ENCODE measurements at places on chromosomes 16 and 17.

DNA sequence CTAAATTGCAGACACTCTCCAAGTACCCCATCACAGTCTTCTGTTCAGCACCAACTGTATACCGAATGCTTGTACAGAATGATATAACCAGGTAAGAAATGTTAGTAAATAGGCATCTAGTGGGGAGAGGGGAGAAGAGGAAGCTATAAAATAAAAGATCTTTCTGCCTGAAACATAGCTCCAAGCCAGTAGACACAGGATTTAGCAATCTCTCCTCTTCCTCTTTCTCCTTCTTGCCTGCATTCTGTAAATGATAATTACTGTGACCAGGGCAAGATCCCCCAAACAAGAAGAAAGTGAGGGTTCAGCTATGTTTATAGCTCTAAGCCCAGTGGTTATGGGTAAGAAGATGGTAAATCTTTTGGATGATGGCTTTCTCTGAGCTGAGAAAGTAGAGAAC lies 17.9 kb downstream of the ACSM3 start:
- no peak for DNase-seq

DNA sequence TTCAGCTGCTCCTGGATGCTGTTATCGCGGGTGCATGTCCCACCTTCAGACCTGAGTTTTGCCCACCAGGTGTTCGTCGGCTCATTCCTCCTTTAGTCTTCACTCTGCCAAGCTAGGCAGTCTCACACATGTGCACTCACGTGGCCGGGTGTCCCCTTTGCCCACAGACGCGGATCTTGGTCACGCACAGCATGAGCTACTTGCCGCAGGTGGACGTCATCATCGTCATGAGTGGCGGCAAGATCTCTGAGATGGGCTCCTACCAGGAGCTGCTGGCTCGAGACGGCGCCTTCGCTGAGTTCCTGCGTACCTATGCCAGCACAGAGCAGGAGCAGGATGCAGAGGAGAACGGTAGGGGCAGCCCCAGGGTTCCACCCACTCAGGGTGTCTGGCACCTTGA lies 133.1 kb downstream of the ABCC6 start:
- no peak for DNase-seq

GRCh38 chr17:77318021-77318420 lies 177.3 kb downstream of the SEC14L1 start:
- DNase-seq, result no peak

- DNase-seq, result no peak
Observed at GRCh38 chr16:74718140-74718539, 17.5 kb upstream of the MLKL start.

DNA sequence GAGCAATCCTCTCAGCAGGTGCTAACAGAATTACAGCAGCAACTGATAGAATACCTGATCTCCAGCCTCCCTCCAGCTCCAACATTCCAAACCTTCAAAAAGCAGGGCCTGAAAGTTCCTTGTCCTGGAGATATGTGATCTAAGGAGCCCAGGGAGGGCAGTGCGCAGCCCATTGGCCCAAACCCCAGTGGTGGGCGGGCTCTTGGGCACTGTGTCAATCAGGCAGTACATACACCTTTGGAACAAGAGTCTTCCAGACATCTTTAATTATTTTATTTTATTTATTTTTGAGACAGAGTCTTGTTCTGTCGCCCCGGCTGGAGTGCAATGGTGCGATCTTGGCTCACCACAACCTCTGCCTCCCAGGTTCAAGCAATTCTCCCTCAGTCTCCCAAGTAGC lies 24.2 kb downstream of the SLC12A3 start:
- no peak for DNase-seq

- DNase-seq, result no peak
Observed at GRCh38 chr17:48001197-48001596, 30.3 kb downstream of the CDK5RAP3 start.

GRCh38 chr16:80407265-80407987 lies 133.4 kb upstream of the DYNLRB2 start:
- DNase-seq, result no peak

DNA sequence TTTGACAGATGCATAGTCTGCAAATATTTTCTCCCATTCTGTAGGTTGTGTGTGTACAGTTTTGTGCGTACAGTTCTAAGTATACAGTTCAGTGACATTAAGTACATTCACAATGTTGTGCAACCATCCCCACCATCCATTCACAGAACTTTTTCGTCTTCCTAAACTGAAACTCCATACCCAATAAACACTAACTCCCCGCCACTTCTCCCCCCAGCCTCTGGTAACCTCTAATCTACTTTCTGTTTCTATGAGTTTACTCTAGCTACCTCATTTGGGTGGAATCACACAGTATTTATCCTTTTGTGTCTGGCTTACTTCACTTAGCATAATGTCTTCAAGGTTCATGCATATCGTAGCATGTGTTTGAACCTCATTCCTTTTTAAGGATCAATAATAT lies 14.3 kb downstream of the PIK3R5 start:
- no peak for DNase-seq

- DNase-seq, result no peak
Observed at GRCh38 chr17:74343526-74344284, 17.7 kb downstream of the KIF19 start.

DNA sequence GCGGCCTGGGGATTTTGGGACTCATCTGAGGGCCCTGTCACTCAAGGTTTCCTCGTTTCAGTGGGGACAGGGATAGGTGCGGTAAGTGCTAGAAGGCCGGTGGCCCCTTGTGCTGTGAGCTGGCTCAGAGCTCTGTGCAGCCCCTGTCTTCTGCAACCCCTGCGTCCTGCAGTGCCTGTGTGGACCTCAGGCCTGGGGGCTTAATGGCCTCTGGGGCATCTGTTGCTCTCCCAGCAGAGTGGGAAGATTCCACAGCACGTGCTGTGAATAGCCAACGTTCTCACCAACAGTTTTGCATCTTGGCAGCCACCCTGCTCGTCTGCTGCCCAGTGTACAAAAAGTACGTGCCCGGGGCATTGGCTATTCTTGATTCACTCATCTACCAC lies 4.9 kb downstream of the FOXC2 start:
- DNase-seq, result no peak

DNA sequence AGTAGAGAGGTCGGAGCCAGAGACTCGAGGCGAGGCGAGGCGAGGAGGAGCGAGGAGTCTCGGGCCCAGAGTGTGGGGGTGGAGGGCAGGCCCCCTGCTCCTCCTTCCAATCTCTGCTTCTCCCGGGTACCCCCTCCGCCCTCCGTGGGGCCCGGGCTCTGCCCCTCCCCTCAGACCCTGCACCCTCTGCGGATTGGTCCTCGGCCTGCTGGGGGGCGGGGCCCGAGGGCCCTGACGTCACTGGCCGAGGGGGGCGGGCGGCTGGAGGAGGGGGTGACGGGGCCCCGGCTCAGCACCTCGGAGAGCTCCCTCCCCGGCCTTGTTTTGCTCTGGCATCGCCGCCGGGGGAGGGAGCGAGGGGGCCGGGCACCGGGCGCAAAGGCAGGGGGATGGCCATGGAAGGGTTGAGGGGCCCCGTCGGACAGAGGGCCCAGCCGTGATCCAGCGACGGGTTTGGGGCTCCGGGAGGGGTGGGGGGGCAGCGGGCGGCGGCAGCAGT lies at the start of gene RUNDC3A:
RUNDC3A (plus strand) TSS at position 282 of the 499 bp plus-strand sequence. CDS start 232 bp downstream, outside the sequence.
- peak; percentile 74 for DNase-seq

DNA sequence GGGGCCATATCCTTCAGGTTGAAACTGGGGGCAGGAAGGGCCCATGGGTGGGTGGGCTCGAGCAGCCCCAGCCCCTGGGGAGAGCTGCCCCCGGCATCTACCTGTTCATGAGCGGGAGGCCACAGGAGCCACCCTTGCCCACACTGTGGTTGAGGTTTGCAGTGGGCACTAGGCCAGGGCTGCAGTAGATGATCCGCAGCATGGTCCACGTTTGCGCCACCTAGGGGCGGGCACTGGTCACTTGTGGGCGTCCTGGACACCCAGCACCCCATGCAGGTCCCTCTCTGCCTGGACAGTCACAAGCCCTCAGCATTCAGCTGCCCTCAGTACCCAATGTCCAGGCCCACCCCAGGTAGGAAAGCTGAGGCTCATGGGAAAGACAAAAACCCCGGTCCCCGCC lies 1.8 kb upstream of the JMJD8 start:
- no peak for DNase-seq

DNA sequence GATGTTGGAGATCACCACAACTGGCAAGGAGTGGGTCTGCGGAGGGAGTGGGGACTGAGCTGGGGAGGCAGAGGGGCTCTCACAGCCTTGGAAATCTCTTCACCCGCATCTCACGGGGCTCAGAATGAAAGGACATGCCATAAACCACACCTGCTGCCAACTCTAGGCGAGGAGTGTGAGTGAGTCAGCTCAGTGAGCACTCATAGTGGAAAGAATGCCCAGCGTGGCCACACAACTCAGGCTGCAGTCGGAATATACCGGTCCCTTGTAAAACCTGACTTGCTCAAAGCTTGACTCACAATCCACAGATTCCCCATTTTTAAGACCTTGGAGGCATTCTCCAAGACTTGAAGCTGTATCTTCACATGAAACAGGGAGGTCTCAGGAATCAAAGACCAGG lies 36.7 kb downstream of the STAT5A start:
- DNase-seq, result no peak

DNA sequence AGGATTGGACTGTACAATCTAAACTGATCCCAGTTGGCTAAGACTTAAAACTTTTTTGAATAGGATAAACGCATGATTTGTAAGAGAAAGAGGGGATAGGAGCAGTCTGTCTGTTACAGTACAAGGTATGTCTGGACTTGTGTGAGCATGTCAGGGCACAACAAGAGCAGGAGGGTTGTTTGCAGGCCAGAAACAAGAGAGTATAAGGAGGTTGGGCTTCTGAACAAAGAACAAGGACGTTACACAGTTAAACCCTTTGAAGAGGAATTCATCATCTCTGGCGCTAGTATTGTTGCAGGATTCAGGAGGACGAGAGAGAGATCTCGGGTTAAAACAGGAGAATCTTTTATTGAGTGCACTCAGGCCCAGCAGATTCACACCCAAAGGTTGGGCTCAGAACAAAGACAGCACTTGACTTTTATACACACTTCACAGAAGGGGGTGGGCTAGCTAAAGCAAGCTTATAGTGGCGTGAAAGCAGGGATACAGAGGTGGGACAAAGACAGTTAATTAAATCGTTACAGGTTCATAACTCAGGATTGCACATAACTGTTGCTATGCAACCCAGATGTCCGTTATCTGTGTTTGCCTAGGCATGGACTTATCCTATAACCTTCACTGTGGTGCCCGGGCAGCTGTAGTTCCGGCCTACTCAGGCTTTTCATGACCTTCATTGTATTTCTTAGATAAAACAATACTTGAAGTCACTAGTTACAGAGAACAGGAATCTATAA lies 34.3 kb downstream of the SEC14L1 start:
- DNase-seq, result no peak

DNA sequence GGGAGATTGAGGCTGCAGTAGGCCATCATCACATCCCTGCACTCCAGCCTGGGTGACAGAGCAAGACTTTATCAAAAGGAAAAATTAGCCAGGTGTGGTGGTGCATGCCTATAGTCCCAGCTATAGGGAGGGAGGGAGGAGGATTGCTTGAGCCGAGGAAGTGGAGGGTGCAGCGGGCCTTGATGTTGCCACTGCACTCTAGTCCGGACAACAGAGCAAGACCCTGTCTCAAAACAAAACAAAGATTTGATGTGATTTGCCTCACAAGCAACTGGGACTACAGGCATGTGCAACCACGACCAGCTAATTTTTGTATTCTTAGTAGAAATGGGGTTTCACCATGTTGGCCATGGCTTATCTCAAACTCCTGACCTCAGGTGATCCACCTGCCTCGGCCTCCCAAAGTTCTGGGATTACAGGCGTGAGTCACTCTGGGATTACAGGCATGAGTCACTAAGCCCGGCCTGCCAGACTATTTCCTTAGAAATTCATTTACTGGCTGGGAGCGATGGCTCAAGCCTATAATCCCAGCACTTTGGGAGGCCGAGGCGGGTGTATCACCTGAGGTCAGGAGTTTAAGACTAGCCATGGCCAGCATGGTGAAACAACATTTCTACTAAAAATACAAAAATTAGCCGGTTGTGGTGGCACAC lies 11.5 kb downstream of the UBE2G1 start:
- DNase-seq, result no peak

GRCh38 chr17:40607641-40608040 lies 40.0 kb downstream of the SMARCE1 start:
- no peak for DNase-seq

DNA sequence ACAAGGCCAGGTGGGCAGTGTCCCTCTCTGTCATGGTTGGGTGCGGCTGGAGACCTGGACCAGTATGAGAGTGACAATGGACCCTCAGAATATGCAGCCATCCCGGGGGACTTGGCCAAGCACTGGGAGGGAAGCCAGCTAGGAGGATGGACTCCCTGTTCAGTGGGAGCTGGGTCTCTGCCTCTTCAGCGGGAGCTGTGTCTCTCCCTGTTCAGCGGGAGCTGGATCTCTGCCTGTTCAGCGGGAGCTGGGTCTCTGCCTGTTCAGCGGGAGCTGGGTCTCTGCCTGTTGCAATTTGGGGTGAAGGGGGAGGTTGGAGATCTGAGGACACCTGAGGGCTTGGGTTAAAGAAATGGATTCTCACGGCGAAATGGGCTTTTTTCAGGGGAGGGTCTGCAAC lies 3.8 kb upstream of the PRSS33 start:
- no peak for DNase-seq

DNA sequence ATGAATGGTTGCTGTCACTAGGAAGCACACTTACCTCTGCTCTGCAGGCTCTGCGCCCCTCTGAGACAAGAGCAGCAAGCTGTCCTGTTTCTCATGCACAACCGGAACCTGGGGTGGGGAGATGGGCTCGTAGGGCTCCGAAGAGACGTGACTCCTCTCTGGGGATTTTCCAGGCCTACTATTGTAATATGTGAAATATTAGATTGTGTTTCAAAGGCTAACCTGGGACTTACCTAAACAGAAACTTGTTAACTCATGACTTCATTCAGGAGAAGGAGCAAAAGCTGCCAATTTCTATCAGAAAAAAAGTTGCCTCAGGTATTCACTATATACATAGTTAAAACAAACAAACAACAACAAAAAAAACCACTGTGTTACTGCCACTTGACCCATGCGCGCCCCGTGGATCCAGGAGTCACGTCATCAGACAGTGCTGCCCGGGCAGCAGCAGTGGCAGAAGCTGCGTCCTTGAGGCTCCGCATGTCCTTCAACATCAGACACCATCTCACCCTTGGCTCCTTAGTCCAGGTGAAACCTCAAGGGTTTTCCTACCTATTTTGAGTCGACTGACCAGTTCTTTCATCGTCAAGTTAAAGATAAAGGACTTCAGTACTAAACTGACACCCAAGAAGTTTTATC lies 49.3 kb downstream of the TTC19 start:
- no peak for DNase-seq

GRCh38 chr16:22664132-22664531 lies 149.8 kb upstream of the HS3ST2 start:
- no peak for DNase-seq

DNA sequence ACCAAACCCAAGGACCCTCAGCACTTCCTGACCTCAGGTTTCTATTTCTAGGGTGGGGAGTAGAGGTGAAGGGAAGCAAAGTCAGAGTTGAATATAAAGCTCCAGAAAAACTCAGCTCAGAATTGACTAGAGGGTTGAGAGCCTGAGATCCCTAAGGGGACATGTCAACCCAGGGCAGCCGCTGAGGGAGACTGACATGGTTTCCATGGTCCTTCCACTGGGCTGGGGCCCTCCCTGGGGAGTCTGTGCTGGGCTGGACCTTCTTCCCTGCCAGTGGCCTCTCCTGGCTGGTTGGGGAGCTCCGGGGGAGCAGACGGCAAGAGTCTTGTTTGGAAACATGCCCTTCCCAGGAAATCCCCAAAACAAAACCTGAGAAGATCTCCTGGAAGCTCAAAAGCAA lies 121.3 kb downstream of the METRNL start:
- no peak for DNase-seq

GRCh38 chr16:30377812-30378235 lies 3.2 kb downstream of the MYL11 start:
- DNase-seq, result peak; percentile 86

Data from stimulated activated CD4-positive, alpha-beta T cell treated with anti-CD3 and anti-CD28 coated beads, Interleukin-1b, Interleukin-23, amount 100 ng/mL, for 4 hours (primary cell).